ENCODE measurements at places on chromosomes 3 and 15. TPM values are rescaled to one million over a fixed set of nuclear protein-coding genes. Genes with fewer than 3 reads are reported as not detected.

CLDN1 gene
- 9.7 TPM for total RNA-seq

SELENOT gene
- 92.7 TPM for total RNA-seq

- DNase-seq: no peak
- H3K4me1 ChIP-seq: peaks cover 27% of the 10 kb centered on the region
- no peaks in the 10 kb centered on the region for H3K27me3 ChIP-seq
- H3K4me3 ChIP-seq: no peak overlapping the region
- H3K36me3 ChIP-seq: peaks cover 13% of the 10 kb centered on the region
- no peak overlapping the region for H3K27ac ChIP-seq
These were observed 42.3 kb upstream of the LIMD1 start for GRCh38 chr3:45552031-45552793.

DNA sequence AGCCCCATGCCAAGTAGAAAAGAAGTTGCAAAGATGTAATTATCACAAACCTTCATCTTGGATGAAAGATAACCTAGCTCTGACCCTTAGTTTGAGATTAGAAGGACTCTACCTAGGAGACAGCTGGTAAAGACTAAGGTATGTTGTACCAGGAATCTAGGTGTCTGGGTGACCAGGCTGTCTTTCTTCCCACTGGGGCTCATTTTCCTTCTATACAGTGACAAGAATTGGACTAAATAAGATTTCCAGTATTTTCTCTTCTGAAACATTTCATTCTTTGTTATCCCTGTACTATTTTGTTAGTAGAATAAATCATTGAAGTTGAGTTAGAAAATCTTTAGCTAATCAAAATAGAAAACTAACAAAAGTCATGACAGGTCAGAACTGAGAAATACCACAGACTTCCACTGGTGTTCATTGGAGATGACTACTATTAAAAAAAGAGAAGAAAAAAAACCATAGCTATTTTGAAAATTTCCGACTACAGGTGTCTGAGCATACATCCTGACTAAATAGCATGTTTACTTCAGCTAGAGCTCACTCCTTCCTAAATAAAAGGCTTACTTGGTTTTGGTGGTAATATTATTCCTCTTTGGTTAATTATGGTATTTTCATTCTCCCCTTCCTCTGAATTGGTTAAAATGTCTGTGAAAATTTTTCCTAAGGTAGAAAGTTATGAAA, 10.1 kb downstream of the TGFBR2 start:
- no peaks in the 10 kb centered on the region for H3K27me3 ChIP-seq
- H3K27ac ChIP-seq: no peak overlapping the region
- DNase-seq: no peak
- H3K4me1 ChIP-seq: peaks cover 37% of the 10 kb centered on the region

- H3K4me3 ChIP-seq: no peak overlapping the region
- H3K27me3 ChIP-seq: no peaks in the 10 kb centered on the region
- no peak overlapping the region for H3K27ac ChIP-seq
- no peak for DNase-seq
These were observed 673.4 kb upstream of the CBLB start for GRCh38 chr3:106542101-106542769.

- H3K4me3 ChIP-seq: peak overlapping the region; percentile 54
- no peak for DNase-seq
- no peak overlapping the region for H3K27ac ChIP-seq
- peaks cover 23% of the 10 kb centered on the region for H3K4me1 ChIP-seq
- peaks cover 12% of the 10 kb centered on the region for H3K36me3 ChIP-seq
- no peaks in the 10 kb centered on the region for H3K27me3 ChIP-seq
These were observed 637.8 kb downstream of the MAGI1 start for GRCh38 chr3:65400899-65401298.

GOLGA6A gene
- total RNA-seq: not detected

GRCh38 chr3:145266368-145266767, 894.6 kb downstream of the PLOD2 start:
- H3K27me3 ChIP-seq: no peaks in the 10 kb centered on the region
- no peaks in the 10 kb centered on the region for H3K4me1 ChIP-seq
- no peak overlapping the region for H3K4me3 ChIP-seq
- no peak for DNase-seq

DNA sequence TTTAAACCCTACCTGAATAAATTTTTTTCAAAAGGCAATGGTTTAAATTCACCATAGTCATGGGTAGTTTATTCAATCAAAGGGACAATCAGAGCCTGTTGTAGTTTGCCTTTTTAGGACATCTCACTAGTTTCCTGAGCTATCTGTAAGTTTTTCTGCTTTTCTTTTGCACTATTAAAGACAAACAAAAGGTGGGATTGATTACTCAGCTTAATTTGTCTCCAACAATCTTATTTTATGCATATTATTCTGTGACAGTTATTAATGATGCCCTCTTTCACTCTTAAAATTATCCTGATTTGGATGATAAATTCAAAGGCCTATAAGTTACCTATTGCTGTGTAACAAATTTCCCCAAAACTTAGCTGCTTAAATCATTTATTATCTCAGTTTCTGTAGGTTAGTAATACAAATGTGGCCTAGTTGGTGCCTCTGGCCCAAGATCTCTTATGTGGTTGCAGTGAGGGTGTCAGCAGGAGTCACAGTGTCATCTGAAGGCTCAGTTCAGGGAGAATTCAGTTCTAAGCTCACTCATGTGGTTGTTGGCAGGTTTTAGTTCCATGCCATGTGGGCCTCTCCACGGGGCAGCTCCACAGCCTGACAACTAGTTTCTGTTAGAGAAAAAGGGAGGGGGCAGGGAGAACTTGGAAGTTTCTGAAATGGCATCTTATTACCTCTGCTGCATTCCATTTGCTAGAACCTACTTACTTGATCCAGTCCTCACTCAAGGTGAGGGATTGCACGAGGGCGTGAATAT, 16.0 kb downstream of the ARMC8 start:
- no peak overlapping the region for H3K4me3 ChIP-seq
- H3K36me3 ChIP-seq: peaks cover 21% of the 10 kb centered on the region
- H3K27ac ChIP-seq: no peak overlapping the region
- no peaks in the 10 kb centered on the region for H3K27me3 ChIP-seq
- H3K4me1 ChIP-seq: peaks cover 17% of the 10 kb centered on the region

METTL6 gene
- 19.3 TPM for total RNA-seq

- peaks cover 28% of the 10 kb centered on the region for H3K36me3 ChIP-seq
- H3K4me1 ChIP-seq: no peaks in the 10 kb centered on the region
- H3K27ac ChIP-seq: no peak overlapping the region
- H3K4me3 ChIP-seq: no peak overlapping the region
- no peak for DNase-seq
- no peaks in the 10 kb centered on the region for H3K27me3 ChIP-seq
These were observed 17.1 kb downstream of the AQR start for GRCh38 chr15:34952481-34952880.

GRCh38 chr3:126474498-126475412, 936 bp downstream of the ZXDC start:
- H3K27ac ChIP-seq: peak overlapping the region; percentile 96
- H3K4me3 ChIP-seq: peak overlapping the region; percentile 97
- H3K4me1 ChIP-seq: peaks cover 33% of the 10 kb centered on the region
- H3K36me3 ChIP-seq: peaks cover 21% of the 10 kb centered on the region
- no peak for DNase-seq
- H3K27me3 ChIP-seq: no peaks in the 10 kb centered on the region

All from type B pancreatic cell (in vitro differentiated cells).